A549 (cell line): ENCODE measurements at places on chromosomes 6 and 20. TPM values are rescaled to one million over a fixed set of nuclear protein-coding genes. Genes with fewer than 3 reads are reported as not detected.

The TOX2 gene
- 4.9 to 7.2 TPM (median 5.3 TPM) in 3 replicates for polyA plus RNA-seq

The PHACTR1 gene
- polyA plus RNA-seq, result 0.07 TPM in 1 of 3 replicates, not detected in the others

The PPP1R16B gene
- polyA plus RNA-seq, result 0.14 to 0.31 TPM (median 0.29 TPM) in 3 replicates

The KIAA1755 gene
- 0.13 to 0.25 TPM (median 0.21 TPM) in 3 replicates for polyA plus RNA-seq

The IRF4 gene
- 0.03 TPM in 2 of 3 replicates, not detected in the other for polyA plus RNA-seq

The MYL9 gene
- polyA plus RNA-seq, result 29.5 to 37.3 TPM (median 34.0 TPM) in 3 replicates

The BTBD3 gene
- polyA plus RNA-seq, result 16.3 TPM in 3 replicates

The PPP1R3G gene
- polyA plus RNA-seq, result 0.49 to 0.76 TPM (median 0.72 TPM) in 3 replicates

The BPI gene
- polyA plus RNA-seq, result not detected in 3 replicates

The PHF1 gene
- 16.6 to 21.6 TPM (median 21.4 TPM) in 3 replicates for polyA plus RNA-seq

GRCh38 chr20:45782890-45783289, 8.8 kb downstream of the WFDC3 start:
- DNase-seq, result no peak

DNA sequence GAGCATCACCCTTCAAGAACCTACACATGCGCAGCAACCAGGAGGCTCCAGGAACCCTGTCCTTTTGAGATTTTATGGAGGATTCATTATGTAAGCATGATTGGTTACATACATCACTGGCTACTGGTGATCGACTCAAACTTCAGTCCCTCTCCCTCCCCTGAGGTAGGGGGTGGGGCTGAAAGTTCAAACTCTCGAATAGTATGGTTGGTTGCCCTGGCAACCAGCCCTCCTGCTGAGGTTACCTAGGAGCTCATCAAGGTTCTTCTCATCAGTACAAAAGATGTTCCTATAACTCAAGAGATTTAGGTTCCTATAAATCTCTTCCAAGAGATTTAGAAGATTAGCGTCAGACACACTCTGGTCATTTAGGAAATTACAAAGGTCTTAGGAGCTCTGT, 21.9 kb upstream of the ZSCAN9 start:
- DNase-seq, result no peak

- DNase-seq, result no peak
Observed at GRCh38 chr20:2760297-2760951, 40.0 kb downstream of the CPXM1 start.

- no peak for DNase-seq
Observed at GRCh38 chr20:32378461-32378860, 20.3 kb downstream of the ASXL1 start.

- no peak for DNase-seq
Observed at GRCh38 chr6:36436466-36436865, 6.2 kb downstream of the PXT1 start.

DNA sequence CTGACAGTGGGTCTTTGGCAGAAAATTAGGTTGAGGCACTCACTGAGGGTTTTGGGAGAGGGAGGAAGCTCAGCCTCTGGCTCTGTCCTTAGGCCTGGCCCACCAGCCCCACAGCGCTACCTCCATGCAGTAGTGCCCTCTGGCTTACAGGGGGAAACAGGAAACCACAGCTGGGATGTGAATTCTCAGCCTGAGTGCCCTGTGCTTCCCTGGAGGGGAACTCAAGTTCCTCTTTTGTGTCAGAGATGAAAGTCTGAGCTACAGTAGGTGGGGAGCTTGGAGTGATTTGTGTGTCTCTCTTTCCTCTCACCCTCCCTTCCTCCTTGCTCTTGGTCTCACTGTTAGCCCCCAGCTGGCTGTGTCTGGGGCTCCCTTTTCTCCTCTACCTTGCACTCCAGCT, 48.2 kb upstream of the BLCAP start:
- DNase-seq, result no peak

DNA sequence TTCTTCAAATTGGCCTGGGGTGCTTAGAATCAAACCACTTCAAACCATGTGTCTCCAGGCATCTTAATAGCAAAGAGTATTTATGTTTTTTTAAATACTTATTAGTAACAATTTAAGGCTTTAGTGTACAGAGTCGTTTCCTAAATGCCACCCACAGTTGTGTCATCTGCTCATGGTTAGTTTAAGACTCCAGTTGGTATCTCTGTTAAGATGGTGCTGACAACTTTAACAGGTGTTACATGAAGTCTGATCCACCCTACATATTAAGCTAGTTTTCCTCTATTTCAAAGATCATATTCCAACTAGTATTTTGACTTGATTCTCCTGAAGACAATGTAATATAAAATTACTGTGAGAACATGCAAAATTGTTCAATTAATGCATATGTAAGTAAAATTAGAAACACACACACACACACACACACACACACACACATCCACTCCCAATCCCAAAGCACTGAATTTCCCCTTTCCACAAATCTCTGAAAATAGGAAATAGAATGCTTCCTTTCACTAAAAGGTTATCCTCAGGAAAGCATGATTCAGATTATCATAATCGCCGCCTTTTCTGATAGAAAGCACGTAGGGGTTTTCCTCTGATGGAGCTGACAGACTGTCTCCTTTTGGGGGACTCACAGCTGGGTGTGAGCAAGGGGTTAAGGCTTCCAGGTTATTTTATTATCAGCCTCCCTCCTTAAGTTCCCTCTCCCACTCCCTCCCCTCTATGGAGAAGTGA, 10.5 kb downstream of the CNKSR3 start:
- DNase-seq, result no peak

- DNase-seq, result no peak
Observed at GRCh38 chr6:95517568-95517967, 59.8 kb upstream of the MANEA start.

- no peak for DNase-seq
Observed at GRCh38 chr6:165913676-165914570, 250.9 kb upstream of the PDE10A start.

- DNase-seq, result peak; percentile 46
Observed at GRCh38 chr6:7909323-7910276, 988 bp downstream of the TXNDC5 start.

- DNase-seq, result no peak
Observed at GRCh38 chr6:4896401-4896800, 107.4 kb downstream of the RPP40 start.

- DNase-seq, result peak; percentile 2
Observed at GRCh38 chr6:88220493-88220892, 54.3 kb upstream of the CNR1 start.

GRCh38 chr20:47878601-47879027, 93.3 kb upstream of the SULF2 start:
- no peak for DNase-seq

- DNase-seq, result peak; percentile 83
Observed at GRCh38 chr6:21742238-21742660, 148.7 kb downstream of the SOX4 start.

DNA sequence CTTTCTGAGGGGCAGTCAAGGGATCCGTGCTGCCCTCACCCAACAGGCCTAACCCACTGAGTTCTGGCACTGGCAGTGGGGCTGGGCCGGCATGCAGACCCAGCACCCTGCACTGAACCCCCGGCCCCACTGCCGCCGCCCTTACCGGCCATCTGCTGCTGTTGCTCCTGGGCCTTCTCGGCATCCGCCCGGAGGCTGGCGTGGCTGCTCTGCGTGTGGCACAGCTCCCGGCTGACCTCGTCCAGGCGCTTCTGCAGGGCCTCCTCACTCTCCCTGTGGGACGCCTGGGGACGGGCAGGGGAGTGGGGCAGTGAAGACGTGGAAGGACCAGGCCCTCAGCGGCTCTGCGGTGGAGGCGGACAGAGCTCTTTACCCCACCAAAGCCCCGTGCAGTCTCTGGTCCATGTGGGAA, 52.4 kb downstream of the RRBP1 start:
- no peak for DNase-seq

GRCh38 chr6:150314230-150315188, 54.3 kb upstream of the IYD start:
- no peak for DNase-seq

DNA sequence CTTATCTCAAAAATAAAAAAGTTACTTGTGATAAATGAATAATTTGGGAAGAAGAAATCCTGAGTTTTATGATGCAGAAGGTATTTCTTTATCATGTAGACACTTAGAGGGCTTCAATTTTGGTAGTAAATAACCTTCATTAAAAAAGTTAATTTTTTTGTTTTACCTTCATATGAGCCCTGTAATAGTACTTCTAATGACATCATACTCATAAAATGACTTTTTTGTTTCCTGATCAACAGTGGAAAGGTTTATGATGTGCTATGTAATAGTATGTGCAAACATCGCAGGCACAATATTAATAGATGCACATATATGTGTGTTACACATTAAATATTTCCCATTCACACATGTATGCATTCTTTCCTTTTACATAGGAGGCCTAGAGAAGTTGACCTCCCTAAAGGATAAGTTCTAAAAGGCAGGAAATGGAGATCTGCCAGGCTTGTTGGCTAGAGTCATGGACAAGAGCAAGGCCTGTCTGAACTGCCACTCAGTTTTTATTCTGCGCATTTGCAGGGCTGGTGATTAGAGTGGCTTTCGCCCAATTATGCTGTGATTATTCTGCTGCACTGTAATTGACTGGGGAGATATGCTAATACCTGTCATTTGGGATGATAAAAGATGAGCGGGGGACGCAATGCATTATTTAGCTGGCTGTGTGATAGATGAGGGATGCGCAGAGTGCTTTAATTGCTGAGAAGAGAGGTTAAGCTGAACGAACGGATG, 272.6 kb downstream of the TMEM242 start:
- no peak for DNase-seq

GRCh38 chr6:41937472-41937860, 4.1 kb downstream of the CCND3 start:
- DNase-seq, result no peak

- peak; percentile 50 for DNase-seq
Observed at GRCh38 chr6:154928325-154928922, 66.7 kb upstream of the TIAM2 start.
